ENCODE measurements at places on chromosomes 1 and 21.

GRCh38 chr1:93631626-93632365 lies 49.8 kb downstream of the BCAR3 start:
- DNase-seq, result peak; percentile 15

GRCh38 chr1:84758968-84759491 lies 68.8 kb upstream of the SSX2IP start:
- peak; percentile 96 for DNase-seq

DNA sequence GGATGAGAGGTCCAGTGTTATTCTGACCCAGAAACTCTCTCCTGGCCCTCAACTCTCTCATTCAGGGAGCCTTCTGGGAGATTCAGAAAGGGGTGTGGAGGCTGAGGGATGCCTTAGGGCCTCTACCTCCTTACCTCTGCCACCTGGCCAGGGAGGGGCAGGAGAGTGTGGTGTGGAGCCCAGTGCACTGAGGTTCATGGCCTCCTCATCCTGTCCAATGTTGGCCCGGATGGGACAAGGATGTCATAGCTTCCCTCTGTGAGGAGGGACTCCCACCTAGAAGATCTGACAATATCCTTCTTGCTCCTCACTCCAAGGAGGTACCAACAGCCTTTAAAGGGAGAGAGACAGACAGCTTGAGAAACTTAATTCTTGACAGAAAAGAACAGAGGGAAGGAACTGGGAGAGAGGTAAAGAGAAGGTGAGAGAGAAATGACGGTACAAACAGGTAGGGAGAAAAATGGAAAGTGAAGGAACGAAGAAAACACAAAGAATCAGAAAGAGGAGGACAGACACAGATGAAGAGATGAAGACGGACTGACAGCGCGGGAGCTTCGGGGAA lies 779 bp downstream of the BEND5 start:
- DNase-seq, result no peak

GRCh38 chr1:17416389-17416788 lies 23.1 kb downstream of the RCC2 start:
- DNase-seq, result no peak

GRCh38 chr1:234484218-234484617 lies 5.2 kb upstream of the TARBP1 start:
- DNase-seq, result no peak

DNA sequence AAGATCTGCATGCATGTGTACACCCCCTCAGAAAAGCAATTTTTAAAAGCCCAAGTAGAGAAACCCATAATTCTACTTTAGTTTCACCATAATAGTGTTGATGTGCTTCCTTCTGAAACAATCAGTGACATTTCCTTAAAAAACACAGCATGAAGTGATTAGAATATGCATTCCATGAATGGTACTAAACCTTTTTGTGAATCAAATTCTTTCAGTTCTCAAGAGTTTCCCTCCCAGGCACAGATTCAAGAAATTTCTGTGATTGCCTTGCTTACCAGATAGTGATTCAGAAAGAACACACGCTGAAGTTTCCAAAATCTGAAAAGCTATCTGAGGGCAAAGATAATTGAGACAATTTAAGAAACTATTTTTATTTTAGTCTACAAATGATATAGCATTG lies 136.4 kb upstream of the ADGRL2 start:
- no peak for DNase-seq

GRCh38 chr1:200535605-200536004 lies 84.9 kb downstream of the KIF14 start:
- DNase-seq, result no peak

DNA sequence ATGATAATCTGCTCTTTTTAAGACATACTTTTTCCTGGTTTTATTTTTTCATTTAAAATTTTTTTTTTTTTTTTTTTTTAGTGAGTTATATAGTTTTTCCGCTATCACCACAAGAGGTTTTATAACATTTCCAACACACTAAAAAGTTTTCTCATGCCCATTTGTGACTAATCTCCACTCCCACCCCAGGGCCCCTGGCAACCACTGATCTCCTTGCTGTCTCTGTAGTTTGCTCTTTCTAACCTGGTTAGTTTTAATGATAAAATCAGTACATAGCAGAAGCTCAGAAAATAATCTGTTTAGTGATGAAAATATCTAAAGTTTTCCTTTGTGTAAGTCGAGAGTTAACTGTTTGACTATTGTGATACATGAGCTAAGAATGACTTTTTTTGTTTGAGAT lies 41.8 kb downstream of the IARS2 start:
- DNase-seq, result no peak

Measured in cerebellar cortex (tissue), 1 donor.